ENCODE measurements at places on chromosomes 7 and 10. TPM values are rescaled to one million over a fixed set of nuclear protein-coding genes. Genes with fewer than 3 reads are reported as not detected.

Gene CRPPA
- polyA plus RNA-seq, result 0.66 TPM

DNA sequence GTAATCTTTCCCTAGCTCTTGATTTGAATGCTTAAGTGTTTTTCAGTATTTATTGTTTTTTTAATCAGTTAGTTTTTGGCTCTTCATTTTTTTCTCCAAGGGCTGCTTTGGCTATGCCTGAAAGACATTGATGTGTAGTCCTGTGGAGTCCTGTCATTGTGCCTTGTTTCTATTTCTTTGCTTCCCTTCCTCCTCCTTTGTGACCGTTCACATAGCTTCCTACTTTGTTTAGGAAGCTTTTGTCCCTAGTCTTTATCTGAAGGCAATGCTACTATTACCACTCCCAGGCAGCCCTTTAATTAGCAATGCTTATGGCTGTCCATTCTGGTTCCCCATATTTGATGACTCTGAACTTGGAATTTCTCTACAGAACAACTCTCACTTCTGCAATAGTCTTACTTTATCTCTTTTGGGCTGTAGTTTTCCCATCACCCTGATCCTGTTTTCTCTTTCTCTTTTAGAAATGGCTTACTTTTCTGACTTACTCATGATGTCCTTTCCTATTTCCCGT lies 39.9 kb downstream of the ADCYAP1R1 start:
- no peak for DNase-seq

Gene PRKG1
- polyA plus RNA-seq, result 0.30 TPM

- no peak for DNase-seq
Measured at GRCh38 chr10:68938117-68938516, 17.9 kb upstream of the DDX21 start.

DNA sequence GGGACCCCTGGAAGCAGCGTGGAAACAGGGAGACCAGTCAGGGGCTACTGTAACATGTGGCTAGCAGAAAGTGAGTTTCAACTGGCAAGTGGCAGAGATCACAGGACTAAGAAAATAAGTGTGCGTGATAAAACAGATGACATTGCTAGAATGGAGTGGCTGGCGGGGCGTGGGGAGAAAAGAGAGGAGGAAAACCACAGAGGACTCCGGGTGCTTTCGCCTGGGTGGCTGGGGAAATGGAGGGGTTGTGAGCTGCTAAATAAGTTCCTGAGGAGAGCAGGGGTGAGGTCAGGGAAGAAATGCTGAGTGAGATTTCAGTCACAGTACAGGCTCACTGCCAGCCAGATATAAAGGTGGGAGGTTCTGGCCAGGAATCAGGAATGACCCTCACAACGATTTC lies 166.9 kb downstream of the MYOF start:
- DNase-seq, result no peak

Gene LRRD1
- 0.04 TPM for polyA plus RNA-seq

GRCh38 chr7:106037489-106038176 lies 74.5 kb downstream of the SYPL1 start:
- DNase-seq, result no peak

DNA sequence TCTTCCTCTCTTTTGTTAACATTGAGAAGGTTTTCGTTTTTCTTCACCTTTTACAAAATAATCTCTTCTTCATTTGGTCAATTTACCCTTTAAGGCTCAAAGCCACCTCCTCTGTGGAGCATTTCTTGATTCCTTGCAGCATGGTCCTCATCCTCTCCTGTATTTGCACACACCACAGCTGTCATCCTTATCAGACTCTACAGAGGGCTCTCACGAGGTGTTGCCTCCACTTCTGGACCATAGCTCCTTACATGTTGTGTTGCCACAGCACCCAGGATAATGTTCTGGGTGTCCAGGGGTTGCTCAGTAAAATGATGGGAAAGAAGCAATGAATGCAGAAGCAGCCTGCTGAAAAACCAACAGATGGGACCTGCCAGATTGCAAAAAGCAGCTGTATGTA lies 192.8 kb downstream of the SH2D4B start:
- no peak for DNase-seq
